ENCODE measurements at places on chromosomes 4 and X.

- DNase-seq: no peak
Observed at GRCh38 chr4:184344899-184345572, 127.4 kb upstream of the ENPP6 start.

GRCh38 chr4:15988222-15988621, 25.2 kb upstream of the FGFBP2 start:
- no peak for DNase-seq

- no peak for DNase-seq
Observed at GRCh38 chrX:129741880-129742758, 3.3 kb downstream of the XPNPEP2 start.

- no peak for DNase-seq
Observed at GRCh38 chr4:139207873-139208403, 30.9 kb upstream of the ELF2 start.

DNA sequence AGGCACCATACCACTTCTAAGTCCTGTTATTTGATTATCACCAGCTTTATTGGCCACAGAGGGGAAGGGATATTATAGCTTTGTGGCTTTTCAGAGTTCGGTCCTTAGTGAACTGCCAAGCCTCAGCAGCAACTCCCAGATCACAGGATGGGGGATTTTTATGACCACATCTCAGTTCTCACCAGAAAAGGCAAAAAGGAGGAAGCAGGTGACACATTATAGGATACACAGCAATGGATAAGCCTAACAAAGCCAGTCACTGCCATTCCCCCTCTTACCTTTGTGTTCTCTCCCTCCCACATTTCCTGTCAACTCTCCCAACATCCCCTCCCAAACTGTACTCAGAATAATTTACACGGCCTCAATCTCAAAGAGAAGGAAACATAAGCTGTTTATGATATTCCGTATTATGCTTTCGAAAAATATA, 142.8 kb downstream of the MGST2 start:
- no peak for DNase-seq

- DNase-seq: no peak
Observed at GRCh38 chr4:107757864-107758476, 37.9 kb upstream of the PAPSS1 start.

GRCh38 chr4:113730467-113731216, 30.9 kb downstream of the CAMK2D start:
- DNase-seq: no peak

DNA sequence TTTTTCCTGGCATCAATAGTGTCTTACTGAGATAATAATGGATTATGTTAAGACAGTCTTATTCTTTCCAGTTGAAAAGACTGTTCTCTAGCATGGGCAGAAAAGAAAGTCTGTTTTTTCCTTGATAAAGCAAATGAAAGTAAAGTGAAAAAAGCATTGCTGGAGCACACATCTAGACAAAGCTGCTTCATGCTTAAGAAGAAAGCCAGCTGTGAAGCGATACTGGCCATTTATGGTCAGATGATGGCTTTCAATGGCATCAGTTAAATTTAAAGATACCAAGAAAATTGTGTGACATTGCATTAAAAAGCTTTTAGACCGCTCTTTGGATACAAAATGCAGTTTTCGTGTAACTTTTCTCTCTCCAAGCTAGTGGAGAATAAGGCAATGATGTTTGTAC, 242.1 kb upstream of the TRAM1L1 start:
- no peak for DNase-seq

GRCh38 chr4:1169691-1170096, 2.7 kb downstream of the SPON2 start:
- DNase-seq: no peak

DNA sequence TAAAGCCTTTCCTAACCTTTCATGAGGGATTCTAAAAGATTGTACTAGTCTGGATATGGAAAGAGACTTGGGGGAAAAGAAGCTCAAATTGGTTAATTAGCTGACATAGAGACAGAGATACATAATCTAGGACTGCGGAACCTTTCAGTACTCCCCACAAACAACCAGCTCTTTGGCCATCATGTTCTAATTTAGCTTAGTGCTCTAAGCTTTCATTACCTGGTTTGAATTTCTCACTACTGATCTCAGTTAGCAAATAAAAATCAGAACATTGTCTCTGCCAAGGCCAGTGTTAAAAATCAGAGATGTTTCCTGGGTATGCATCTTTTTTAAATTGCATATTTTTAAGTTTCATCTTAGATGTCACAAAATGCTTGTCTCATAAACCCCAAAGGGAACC, 254.4 kb downstream of the GLUD2 start:
- DNase-seq: no peak

- no peak for DNase-seq
Observed at GRCh38 chrX:107485013-107485412, 35.6 kb downstream of the FRMPD3 start.

- DNase-seq: no peak
Observed at GRCh38 chr4:1323635-1324442, 23.2 kb upstream of the UVSSA start.

DNA sequence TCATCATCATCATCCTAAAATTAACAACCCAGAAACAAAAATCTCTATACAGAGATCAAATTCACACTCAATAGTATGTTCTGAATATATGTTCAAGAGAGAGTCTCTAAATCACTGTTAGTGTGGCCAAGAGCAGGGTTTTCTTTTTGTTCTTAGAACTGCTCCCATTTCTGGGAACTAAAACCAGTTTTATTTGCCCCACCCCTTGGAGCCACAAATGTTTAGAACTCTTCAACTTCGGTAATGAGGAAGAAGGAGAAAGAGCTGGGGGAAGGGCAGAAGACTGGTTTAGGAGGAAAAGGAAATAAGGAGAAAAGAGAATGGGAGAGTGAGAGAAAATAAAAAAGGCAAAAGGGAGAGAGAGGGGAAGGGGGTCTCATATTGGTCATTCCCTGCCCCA, 32.3 kb downstream of the CYBB start:
- DNase-seq: no peak

DNA sequence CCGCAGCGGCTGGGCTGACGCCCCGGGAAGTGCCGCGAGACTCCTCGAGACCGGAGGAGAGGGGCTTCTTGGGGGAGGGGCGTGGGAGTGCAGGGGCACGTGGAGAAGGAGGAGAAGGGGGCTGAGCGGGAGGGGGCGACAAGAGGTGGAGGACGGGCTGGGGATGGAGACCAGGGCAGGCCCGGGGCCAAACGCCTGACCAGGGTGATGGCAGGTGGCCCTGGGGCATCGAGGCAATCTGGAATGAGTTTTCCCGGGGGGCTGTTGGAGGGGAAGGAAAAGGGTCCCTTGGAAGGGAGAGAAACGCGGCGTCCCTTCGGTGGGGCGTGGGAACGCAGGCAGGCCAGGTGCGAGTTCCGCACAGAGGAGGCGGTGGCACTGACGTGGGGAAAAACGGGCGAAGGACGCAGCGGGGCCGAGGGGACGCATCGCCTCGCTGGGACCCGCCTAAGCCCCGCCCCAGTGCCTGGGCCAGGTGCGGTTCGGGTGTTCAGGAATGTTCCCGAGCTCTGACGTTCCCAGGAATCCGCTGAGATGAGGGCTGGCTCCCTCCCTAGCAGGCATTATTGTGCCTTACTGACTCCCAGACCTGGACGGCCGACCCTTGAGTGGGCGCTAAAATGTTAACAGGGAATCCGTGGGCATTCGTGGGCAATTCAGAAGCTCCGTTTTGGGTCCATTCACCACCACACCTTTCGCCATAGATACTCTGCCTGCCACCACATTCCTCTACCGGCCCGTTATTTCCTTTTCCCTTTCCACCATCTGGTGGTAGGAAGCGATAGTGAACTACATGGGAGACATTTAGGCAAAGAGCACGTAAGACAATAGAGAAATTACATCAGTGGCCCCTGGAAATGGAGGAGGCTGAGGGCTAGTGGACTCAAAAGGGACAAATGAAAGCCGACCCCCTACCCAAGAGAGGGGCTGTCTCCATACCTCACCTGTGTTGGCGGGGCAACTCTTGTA, 795 bp upstream of the SH3KBP1 start:
- DNase-seq: no peak

- no peak for DNase-seq
Observed at GRCh38 chr4:119834906-119835612, 206.5 kb upstream of the PDE5A start.

GRCh38 chrX:19765628-19766027, 121.8 kb downstream of the SH3KBP1 start:
- no peak for DNase-seq

DNA sequence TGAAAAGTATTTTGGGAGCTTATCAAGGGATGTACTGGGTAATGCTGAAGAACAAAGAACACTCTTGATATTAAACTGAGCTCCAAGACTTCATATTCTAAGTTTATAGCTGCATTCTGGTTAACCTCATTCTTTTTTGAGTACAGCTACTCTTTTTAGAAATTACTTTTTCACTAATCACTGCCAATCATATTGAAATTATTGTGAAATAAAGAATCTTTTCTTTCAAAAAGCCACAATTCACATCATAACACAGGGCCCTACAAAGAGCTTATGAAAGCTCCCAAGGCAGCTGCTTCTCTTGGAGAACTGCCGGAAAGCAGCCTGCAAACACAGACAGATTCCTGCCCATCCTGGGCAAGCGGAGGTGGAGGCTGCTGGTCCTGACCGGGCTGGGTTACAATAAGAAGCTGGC, 121.4 kb downstream of the RNF150 start:
- DNase-seq: no peak

DNA sequence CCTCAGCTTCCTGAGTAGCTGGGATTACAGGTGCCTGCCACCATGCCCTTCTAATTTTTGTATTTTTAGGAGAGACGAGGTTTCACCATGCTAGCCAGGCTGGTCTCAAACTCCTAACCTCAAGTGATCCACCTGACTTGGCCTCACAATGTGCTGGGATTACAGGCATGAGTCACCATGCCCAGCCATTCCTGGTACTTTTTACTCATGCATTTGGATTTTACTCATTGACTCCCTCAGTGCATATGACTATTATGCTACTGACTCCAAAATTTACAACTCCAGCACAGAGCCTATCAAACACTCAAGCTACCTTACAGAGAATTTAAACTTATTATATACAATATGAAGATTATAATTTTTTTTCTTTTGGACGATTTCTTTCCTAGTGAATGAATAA, 199.9 kb downstream of the CXXC4 start:
- no peak for DNase-seq

DNA sequence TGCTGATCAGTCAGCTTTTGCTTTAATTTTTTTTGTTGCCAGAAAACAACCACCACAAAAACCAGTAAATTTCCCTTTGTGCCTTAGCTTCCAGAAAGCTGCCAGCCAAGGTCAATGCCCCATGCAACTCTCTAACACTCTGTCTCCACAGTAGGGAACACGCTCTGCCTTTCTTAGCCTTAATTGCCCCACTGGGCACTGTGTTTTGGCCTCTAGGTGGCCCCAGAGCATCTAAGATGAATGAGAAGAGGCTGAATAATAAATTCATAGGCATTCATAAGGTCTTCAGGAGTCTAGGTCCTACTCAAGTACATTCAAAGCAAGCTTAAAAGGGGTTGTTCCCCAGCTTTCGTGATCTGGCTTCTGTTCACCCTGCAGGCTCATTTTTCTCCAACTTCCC, 57.7 kb upstream of the PASD1 start:
- no peak for DNase-seq

- no peak for DNase-seq
Observed at GRCh38 chrX:6238576-6238975, 9.9 kb upstream of the NLGN4X start.

GRCh38 chrX:65926095-65927019, 113.5 kb downstream of the VSIG4 start:
- DNase-seq: peak; percentile 45

GRCh38 chr4:20253283-20253734, 1.6 kb downstream of the SLIT2 start:
- DNase-seq: peak; percentile 2
